NCI-H1048 (cell line): ENCODE measurements at places on chromosomes 7 and 10.

- no peak for DNase-seq
Observed at GRCh38 chr7:83355143-83355542, 192.5 kb upstream of the PCLO start.

GRCh38 chr10:128009372-128010126 lies 102.6 kb downstream of the PTPRE start:
- DNase-seq = no peak

GRCh38 chr7:31105256-31105950 lies 53.3 kb downstream of the ADCYAP1R1 start:
- no peak for DNase-seq

DNA sequence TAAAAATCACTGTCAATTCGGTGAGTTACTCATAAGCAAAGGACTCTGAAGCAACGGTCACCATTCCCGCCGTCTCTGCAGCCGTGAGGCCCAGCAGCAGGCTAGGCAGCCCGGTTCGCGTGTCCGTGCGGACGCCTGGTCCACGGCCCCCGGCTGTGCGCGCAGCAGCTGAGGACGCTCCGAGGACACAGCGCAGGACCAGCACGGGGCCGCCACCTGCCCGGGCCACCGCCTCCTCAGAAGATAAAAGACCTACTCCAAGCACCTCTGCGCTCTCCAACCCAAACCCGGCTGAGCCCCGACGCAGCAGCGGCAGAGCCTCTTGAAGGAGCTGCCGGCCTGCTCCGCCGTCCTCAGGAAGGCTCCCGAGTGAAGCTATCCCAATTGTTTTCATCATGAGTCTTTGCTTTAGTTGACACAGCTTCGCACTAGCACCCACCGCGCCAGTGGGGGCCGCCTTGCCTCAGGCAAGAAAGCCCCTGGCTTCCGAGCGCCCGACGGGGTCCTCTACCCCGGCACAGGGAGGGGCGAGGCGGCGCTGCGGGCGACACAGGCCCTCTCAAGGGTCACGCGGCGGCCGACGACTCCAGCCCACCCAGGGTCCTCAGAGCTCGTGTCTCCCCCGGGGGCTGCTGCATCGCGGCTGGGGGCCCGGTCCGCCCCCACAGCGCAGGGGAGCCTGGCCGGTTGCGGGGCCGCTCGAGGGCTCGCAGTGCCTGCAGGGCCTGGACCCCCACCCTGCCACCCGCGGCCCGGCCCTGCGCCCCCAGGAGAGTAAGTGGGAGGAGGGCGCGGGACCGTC lies 16.9 kb upstream of the GPR146 start:
- DNase-seq = no peak

DNA sequence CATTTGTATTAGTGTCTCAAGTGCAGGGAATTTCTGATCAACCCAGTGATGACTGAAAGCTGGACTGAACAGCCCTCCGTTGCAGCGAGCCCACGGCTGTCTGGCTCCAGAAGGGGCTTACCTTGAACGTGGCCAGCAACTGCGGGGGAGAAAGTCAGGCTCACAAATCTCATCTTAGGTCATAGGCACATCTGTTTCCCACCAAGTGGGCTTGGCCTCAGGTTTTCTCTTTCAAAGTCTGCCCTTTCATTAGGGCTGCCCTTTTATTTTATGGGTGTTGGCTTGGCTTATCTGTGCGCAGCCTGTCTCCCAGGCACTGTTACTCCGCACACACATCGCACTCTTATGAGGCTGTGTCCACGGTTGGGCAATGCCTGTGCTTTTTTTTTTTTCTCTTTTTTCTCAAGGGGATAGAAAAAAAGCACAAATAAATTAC lies 178.0 kb downstream of the JCAD start:
- DNase-seq = no peak

- no peak for DNase-seq
Observed at GRCh38 chr7:139883814-139884213, 54.8 kb downstream of the TBXAS1 start.

DNA sequence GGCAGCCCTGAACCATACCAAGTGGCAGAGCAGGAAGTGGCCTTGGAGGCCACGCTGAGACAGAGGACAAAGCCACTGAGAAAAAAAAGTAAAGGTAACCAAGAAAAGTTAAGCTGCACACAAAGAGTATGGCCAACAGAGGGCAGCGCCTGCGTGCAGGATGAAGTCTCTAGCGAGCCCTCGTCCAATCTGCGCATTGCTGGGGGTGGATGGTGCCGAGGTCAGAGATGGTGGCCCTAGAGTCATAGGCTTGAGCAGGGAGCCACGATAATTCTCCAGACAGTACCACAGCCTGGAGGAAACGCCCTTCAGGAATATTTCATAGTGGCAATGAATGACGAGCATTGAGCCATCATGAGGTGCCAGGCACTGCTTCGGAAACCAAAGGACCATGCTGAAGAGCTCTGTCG lies 9.7 kb downstream of the ATP6V0E2 start:
- DNase-seq = peak; percentile 12
